ENCODE measurements at places on chromosomes 2 and 18.
A peak's percentile ranks its signal among the peaks of the same experiment; 100 is the strongest.

- DNase-seq = no peak
These were observed 209.0 kb upstream of the PARD3B start for GRCh38 chr2:204336153-204336744.

DNA sequence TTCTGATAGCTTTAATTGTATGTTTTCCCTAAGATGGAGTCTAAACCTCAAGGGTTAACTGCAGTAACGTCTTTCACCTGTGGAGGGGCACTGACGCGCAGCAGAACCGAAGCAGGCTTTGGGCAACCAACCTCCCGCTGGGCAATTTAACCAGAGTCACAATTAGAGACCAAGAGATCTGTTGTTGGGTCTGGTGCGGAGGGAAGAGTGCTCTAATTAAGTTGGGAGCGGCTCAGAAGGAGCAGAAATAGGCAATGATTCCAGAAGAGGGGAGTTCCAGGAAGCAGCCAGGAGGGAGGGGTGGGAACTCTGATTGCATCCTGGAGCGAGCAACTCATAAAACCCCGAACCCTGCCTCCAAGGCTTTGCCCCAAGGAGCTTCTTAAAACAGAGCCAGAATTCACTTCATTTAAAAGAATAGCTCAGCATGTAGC is 245.8 kb downstream of the PAX3 start:
- no peak for DNase-seq

GRCh38 chr2:24920809-24921441 is 888 bp upstream of the ADCY3 start:
- DNase-seq = no peak

DNA sequence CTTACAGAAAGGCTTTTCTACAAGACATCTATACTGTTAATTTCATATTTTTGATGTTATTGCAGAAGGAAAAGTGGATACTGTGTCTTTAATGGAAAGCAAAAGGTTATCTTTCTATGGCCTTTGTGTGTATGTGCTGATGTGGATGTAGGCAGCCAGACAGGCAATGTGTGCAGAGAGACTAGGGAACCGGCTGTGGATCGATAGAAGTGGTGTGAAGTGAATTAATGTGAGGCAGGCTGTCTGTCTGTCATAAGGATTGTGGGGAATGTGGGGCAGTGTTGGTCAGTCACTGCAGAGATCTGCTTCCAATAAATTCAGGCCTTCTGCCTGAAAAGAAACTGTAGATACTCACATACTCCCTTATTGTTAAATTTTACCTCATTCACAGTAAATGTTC is 156.7 kb downstream of the WDR7 start:
- no peak for DNase-seq

GRCh38 chr2:84288293-84288692 is 170.8 kb downstream of the SUCLG1 start:
- no peak for DNase-seq

- no peak for DNase-seq
These were observed 13.0 kb downstream of the SH3BP4 start for GRCh38 chr2:234964631-234965461.

- no peak for DNase-seq
These were observed 513.0 kb upstream of the MYT1L start for GRCh38 chr2:2843969-2844548.

DNA sequence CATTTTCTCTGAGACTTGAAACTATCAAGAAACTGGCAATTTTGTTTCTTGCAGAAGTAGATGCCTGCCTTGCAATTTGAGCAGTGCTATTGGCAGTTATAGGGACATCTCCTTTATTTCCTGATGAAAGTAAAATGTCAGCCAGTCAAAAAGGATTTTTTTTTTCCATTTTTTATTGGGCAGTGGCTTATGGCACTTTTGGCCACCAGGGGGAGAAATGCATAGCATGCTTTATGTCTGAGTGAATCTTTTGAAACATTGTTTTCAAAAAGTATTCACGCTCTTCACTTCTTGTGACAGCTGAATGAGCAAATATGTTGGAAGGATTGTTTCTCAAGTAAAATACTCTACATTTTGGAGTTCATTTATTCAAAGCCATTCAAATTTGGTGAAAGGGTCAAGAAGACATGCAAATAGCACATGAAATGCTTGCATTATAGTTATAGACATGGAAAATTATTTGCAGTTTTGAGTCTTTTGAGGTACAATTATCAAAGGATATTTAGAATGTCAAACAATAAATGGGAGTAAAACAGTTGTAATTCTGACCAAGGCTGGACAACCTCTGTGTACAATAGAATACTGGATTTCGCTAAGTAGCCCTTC is 491.0 kb downstream of the CDH2 start:
- DNase-seq = no peak

DNA sequence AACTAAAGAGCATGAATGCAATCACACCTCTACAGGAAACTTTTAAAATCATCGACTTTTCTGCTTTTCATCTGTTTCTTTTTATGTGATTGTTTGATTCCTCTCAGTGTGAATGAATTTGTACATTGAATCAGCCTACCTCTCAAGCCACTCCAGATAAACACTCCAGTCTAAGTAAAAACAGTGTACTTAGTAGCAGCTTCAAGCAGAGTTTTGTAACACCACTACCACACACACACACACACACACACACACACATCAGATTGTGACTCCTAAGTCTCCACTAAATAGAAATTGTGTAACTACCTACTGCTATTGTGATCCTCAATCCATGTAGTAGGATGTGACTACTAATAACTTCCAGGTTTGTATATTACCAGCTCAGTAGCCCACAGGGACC is 65.3 kb upstream of the EPB41L5 start:
- no peak for DNase-seq

- no peak for DNase-seq
These were observed 356.7 kb upstream of the LYPD1 start for GRCh38 chr2:133026536-133027177.

- no peak for DNase-seq
These were observed 187.0 kb upstream of the HDAC4 start for GRCh38 chr2:239587841-239588240.

- DNase-seq = peak; percentile 1
These were observed 5.4 kb upstream of the KCNJ13 start for GRCh38 chr2:232781765-232782164.

GRCh38 chr2:132559921-132560320 is 110.1 kb downstream of the LYPD1 start:
- no peak for DNase-seq

- DNase-seq = no peak
These were observed 62.5 kb downstream of the RPIA start for GRCh38 chr2:88753833-88754584.

DNA sequence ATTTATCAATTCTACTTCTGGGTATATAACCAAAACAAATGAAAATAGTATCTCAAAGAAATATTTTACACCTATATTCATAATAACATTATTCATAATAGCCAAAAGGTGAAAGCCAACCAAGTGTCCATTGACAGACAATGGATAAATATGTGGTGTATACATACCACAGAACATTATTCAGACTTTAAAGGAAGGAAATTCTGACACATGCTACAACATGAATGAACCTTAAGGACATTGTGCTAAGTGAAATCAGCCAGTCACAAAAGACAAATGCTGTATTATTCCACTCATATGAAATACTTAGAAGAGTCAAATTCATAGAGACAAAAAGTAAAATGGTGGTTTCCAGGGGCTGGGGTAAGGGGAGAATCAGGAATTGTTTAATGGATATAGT is 370.5 kb upstream of the CHAC2 start:
- no peak for DNase-seq

- DNase-seq = no peak
These were observed 395.0 kb upstream of the CDH2 start for GRCh38 chr18:28571929-28572328.

DNA sequence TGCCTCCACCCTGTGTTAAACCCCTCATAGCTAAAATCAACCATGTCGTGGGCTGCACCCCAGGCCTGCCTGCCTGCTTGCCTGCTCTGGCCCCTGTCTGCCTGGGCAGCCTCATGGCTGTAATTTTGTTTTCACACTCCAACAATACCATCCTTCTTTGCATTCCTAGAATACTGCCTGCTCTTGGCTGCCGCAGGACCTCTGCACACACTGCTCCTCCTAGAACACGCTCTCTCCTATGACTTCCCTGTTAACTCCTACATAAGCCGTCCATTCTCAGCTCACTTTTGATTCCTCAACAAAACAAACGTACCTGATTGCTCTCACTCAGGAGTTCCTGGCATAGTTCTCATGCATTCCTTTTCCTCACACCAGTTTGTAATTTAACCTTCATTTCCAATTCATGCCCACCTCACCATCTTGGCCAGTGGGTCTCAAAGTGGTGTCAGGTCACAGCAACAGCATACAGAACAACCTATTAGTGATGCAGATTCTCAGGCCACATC is 2.5 kb downstream of the UXS1 start:
- no peak for DNase-seq
